Naive thymus-derived CD4-positive, alpha-beta T cell (primary cell): ENCODE measurements at places on chromosomes 7 and 10. TPM values are rescaled to one million over a fixed set of nuclear protein-coding genes. Genes with fewer than 3 reads are reported as not detected.

DNA sequence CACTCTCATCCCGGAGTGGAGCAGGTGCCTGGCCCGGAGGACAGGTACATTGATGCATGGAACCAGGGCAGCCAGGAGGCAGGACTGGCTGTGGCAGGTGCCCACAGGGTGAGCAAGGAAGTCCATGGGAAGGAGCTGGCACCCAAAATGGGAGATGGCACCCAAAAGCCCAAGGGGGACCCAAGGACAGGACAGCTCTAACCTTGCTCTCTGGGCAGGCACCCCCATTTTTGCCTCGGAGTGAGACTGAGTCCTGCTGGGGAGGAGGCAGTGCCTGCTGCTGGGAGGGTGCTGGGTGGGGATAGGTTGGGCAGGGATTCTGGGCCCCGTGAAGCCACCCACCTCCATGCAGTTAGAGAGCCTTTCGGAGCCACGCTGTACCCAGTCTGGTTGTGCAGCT is 234.5 kb downstream of the TCERG1L start:
- no peak for DNase-seq
- no peak overlapping the region for H3K27ac ChIP-seq
- H3K4me3 ChIP-seq, result no peak overlapping the region
- H3K36me3 ChIP-seq, result no peaks in the 10 kb centered on the region
- H3K4me1 ChIP-seq, result peaks cover 17% of the 10 kb centered on the region
- H3K27me3 ChIP-seq, result no peaks in the 10 kb centered on the region

DNA sequence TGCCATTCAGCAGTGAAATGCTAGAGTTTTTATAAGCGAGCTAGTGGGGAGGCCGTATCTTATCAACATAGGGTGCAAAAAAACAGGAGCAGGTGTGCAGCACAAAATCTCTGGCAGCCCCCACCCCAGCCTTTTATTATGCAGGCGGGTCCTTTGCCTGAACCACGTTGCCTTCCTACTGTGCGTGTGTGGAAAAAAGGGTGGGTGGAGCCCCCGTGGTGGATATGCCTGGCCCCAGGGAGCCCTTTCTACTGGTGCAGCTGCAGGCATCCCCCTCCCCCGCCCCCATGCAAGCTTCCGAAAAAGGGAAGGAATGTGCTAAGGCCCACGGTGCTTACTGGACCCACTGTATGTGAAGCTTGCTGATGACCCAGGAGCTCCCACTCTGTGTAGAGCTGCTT is 175.9 kb downstream of the USP6NL start:
- no peaks in the 10 kb centered on the region for H3K27me3 ChIP-seq
- no peak for DNase-seq
- no peaks in the 10 kb centered on the region for H3K4me1 ChIP-seq
- H3K4me3 ChIP-seq, result no peak overlapping the region
- no peak overlapping the region for H3K27ac ChIP-seq
- no peaks in the 10 kb centered on the region for H3K36me3 ChIP-seq

GRCh38 chr10:76469675-76470074 is 1038.3 kb downstream of the LRMDA start:
- DNase-seq, result no peak
- no peaks in the 10 kb centered on the region for H3K27me3 ChIP-seq
- no peak overlapping the region for H3K27ac ChIP-seq
- H3K4me1 ChIP-seq, result no peaks in the 10 kb centered on the region

DNA sequence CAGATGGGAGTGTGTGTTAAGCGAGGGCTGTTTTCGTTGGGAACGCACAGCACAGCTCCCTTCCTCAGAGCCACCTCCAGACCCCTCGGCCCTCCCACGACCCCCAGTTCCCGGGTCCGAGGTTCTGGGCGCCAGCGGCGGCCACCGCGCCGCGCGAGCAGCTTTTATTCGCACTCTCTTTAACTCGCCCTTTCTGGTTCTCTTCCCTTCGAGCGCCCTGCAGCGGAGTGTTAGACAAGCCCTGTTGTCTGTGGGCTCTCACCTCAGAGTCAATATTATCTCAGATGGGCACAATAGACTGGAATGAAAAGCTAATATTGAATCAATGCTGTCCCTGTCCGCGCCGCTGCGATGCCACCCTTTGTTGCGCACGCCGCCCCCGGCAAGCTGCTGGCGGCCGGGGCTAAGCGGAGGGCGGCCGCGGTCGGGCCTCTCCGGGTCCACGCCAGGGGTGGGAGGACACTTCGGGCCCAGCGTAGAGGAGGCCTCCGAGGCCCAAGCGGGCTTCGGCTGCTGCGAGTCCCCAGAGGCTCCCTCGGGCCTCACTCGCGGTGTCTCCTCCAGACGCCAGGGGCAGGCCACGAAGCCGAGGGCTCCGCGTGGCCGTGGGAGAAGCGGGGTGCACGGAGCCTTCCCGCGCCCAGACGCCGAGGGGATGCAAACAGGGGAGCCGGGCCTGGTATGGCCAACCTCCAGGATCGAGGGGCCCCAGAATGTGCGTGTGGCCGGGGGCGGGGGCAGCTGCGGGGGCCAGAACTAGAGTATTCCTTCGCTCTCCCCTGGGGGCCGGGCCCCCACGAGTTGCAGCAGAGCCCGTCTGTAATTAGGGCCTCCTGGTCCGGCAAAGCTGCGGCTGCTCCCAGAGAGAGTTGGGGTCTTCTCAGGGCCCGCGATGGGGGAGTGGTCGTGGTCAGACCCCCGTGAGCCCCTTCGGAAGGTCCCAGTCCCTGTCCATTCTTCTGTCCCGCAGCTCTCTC is 7.9 kb upstream of the EMX2 start:
- no peak for DNase-seq
- H3K36me3 ChIP-seq, result no peaks in the 10 kb centered on the region
- no peak overlapping the region for H3K4me3 ChIP-seq
- H3K27me3 ChIP-seq, result no peaks in the 10 kb centered on the region
- no peaks in the 10 kb centered on the region for H3K4me1 ChIP-seq
- H3K27ac ChIP-seq, result no peak overlapping the region

- no peaks in the 10 kb centered on the region for H3K4me1 ChIP-seq
- no peak for DNase-seq
- H3K27me3 ChIP-seq, result no peaks in the 10 kb centered on the region
- no peaks in the 10 kb centered on the region for H3K36me3 ChIP-seq
- no peak overlapping the region for H3K4me3 ChIP-seq
These were observed 251.8 kb upstream of the MKI67 start for GRCh38 chr10:128377988-128378387.

- no peak for DNase-seq
- H3K27me3 ChIP-seq, result no peaks in the 10 kb centered on the region
- no peak overlapping the region for H3K27ac ChIP-seq
- no peak overlapping the region for H3K4me3 ChIP-seq
These were observed 427.8 kb downstream of the ARL4A start for GRCh38 chr7:13115157-13115772.

GRCh38 chr7:6252748-6253147 is 19.7 kb downstream of the CYTH3 start:
- H3K27ac ChIP-seq, result no peak overlapping the region
- no peak for DNase-seq
- H3K4me1 ChIP-seq, result peaks cover 8% of the 10 kb centered on the region
- no peak overlapping the region for H3K4me3 ChIP-seq
- no peaks in the 10 kb centered on the region for H3K27me3 ChIP-seq

GRCh38 chr10:25694206-25694933 is 239.7 kb upstream of the MYO3A start:
- no peaks in the 10 kb centered on the region for H3K36me3 ChIP-seq
- no peaks in the 10 kb centered on the region for H3K4me1 ChIP-seq
- no peaks in the 10 kb centered on the region for H3K27me3 ChIP-seq
- no peak for DNase-seq

DNA sequence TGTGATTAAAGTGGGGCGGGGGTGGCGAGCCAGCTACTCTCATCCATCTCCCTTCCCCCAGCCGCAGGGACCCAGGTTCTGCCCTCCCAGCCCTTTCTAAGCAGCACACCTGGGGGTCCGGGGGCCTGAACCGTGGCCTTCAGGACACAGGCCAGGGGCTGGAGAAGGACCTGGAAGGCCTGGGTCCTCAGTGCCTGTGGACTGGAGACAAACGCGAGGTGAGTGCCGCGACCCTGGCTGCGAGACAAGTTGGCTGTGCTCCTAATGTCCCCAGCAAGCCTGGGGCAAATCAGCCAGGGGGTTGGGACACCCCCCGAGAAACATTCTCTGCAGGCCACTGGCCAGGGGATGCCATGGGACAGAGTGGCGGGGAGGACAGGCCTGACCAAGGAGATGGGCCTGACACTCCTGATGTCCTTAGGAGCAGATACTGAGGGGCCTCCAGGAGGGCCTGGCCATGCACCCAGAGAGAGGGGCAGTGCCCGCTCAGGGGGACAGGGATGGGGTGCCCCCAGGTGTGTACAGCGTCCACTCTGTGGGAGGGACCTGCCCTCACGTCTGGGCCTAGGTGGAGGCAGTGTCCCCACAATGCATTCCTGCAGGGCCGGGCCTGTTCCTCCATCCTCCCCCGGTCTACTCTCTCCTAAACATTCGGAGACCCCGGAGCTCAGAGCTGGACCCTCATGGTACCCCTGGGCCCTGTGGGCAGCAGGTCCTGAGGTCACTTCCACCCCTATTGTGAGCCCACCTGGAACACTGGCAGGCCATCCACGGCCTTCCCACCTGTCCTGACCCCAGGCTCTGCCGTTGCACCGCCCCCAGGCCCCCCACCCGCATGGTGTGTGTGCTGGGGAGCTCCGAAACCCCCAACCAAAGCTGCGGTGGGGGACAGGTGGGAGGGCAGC is 13.1 kb downstream of the BRAT1 start:
- no peak overlapping the region for H3K27ac ChIP-seq
- DNase-seq, result no peak
- no peaks in the 10 kb centered on the region for H3K4me1 ChIP-seq
- peaks cover 86% of the 10 kb centered on the region for H3K36me3 ChIP-seq
- no peaks in the 10 kb centered on the region for H3K27me3 ChIP-seq

DNA sequence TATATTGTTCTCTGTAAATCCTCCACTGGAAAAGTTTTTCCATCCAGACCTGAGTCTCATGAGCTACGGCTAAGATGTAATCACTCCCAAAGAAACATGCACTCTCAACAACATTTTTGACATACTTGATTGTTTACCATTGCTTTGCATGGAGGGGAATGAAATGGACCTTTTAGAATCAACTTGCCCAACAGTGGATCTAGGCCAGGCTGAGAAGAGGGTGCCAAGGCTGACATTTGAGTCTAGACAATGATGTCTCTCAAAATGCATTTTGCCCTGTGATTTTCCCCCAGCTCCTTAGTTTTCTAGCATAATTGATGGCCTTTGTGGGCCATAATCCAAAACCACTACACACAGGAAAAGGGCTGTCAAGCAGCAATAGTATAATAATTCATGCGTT is 297.9 kb upstream of the KLF6 start:
- H3K27me3 ChIP-seq, result no peaks in the 10 kb centered on the region
- no peak overlapping the region for H3K27ac ChIP-seq
- H3K4me1 ChIP-seq, result peaks cover 15% of the 10 kb centered on the region
- DNase-seq, result no peak

DNA sequence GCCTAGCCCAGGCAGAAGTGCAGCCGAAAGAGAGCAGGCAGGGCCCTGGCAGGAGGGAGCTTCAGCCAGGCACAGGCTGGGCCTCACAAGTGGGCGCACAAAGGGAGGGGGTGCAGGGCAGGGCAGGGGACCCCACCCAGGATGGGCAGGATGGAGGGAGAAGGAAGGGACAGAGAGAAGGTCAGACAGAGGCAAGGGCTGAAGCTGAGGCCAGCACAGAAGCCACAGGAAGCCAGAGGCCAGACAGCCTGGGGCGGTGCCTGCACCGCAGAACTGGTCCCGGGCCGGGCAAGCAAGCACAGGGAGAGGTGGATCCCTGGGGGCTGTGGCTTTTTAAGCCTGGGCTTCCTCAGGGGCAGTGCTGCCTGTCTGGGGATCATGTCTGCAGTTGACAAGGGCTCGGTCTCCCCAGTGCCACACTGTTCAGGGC is 16.7 kb downstream of the NOS3 start:
- peak overlapping the region; percentile 73 for H3K27ac ChIP-seq
- H3K27me3 ChIP-seq, result no peaks in the 10 kb centered on the region
- DNase-seq, result no peak

- peaks cover 5% of the 10 kb centered on the region for H3K4me1 ChIP-seq
- no peaks in the 10 kb centered on the region for H3K36me3 ChIP-seq
- no peak overlapping the region for H3K4me3 ChIP-seq
- no peaks in the 10 kb centered on the region for H3K27me3 ChIP-seq
- no peak for DNase-seq
- no peak overlapping the region for H3K27ac ChIP-seq
These were observed 157.5 kb downstream of the TAX1BP1 start for GRCh38 chr7:27897441-27897847.

DNA sequence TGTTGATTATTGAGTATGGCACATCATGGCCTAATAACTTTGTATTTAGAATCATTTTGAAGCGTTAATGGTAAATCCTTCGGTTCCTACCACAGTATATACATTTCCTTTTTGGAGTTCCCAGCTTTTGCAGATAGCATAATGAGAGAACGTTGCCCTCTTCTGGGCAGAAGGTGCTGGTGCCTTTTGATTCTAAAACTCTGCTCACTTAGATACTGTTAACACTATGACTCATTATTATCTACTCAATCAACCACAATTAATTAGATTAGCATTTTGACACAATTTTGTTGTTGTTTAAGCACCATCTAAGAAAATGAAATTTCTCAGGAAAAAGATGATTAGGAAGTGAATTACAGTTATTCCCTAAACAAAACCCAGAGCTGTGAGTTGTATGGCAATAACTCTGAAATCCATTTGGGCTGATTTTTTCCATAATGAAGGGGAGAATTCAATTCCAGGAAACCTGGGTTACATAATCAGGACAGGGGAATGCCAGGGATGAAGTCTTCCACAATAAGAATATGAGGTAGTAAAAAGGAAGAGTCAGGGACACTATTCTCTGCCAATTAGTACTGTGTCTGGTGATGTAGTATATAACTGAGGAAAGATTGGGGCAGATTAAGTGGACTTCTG is 11.5 kb upstream of the DLD start:
- H3K27ac ChIP-seq, result no peak overlapping the region
- no peak for DNase-seq
- peaks cover 3% of the 10 kb centered on the region for H3K4me1 ChIP-seq
- H3K36me3 ChIP-seq, result no peaks in the 10 kb centered on the region
- no peak overlapping the region for H3K4me3 ChIP-seq

DNA sequence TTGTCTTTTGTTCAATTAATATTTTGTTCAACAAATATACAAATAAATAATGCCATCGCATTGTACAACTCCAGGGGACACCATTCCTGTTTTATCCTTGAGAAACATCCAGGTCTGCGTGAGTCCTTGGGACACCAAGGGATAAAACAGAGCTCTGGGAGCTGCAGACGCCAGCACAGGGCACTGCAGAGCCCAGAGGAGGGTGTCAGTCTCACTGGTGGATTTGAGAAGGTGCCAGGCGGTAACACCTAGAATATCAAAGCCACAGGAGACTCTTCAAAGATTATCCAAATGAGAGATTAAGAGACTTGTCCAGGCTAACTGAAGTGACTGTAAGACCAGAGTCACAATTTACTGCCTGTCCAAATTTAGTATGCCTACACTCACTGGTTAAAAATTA is 55.3 kb downstream of the TEX36 start:
- H3K4me3 ChIP-seq, result no peak overlapping the region
- no peaks in the 10 kb centered on the region for H3K4me1 ChIP-seq
- H3K36me3 ChIP-seq, result no peaks in the 10 kb centered on the region
- H3K27me3 ChIP-seq, result no peaks in the 10 kb centered on the region
- no peak overlapping the region for H3K27ac ChIP-seq

GRCh38 chr7:117283779-117284178 is 39.1 kb downstream of the WNT2 start:
- no peak overlapping the region for H3K27ac ChIP-seq
- no peaks in the 10 kb centered on the region for H3K27me3 ChIP-seq
- no peaks in the 10 kb centered on the region for H3K36me3 ChIP-seq
- no peak overlapping the region for H3K4me3 ChIP-seq
- no peak for DNase-seq

C10orf53 gene
- not detected in 2 replicates for total RNA-seq

RFC2 gene
- 14.1 TPM for total RNA-seq

CDNF gene
- 8.4 TPM for total RNA-seq

PITX3 gene
- total RNA-seq, result not detected in 2 replicates

AKR1C8 gene
- total RNA-seq, result 1.8 TPM

ZNF722 gene
- total RNA-seq, result not detected in 2 replicates

TEX36 gene
- total RNA-seq, result not detected in 2 replicates

PRKCQ gene
- 67.8 TPM for total RNA-seq
